ENCODE measurements at places on chromosomes 11 and 22.

DNA sequence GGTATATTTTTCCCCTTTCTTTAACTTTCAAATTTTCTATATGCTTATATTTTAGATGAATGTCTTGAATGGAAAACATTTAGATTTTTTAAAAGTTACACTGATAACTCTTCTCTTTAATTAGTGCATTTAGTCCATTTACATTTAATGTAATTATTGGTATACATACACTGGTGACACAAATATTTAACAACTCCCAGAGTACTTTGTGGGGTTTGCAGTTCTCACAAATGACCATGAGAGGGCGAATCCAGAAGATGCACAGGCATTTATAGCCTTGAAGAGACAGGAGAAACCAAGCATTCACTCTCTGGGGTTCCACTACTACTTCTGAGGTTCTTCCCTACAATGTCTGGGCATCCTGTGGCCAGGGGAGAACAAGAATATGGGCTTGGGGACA is 125.1 kb downstream of the TIMP3 start:
- DNase-seq = no peak

DNA sequence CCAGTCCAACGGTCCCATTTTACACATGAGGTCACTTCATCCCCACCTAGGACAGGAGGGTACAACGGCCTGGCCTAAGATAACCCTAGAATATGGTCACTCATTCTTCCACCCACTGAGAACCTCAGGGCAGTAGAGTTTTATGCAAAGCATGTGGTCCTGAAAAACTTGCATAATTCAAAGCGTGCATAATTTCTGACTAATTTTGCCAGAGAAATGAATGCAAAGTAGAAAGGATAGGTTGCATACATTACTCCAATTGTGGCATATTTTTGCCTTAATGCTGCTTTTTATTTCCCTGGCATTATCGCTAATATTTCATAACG is 32.5 kb upstream of the SLC35C1 start:
- no peak for DNase-seq

- no peak for DNase-seq
Measured at GRCh38 chr11:119796363-119797060, 67.5 kb upstream of the NECTIN1 start.

DNA sequence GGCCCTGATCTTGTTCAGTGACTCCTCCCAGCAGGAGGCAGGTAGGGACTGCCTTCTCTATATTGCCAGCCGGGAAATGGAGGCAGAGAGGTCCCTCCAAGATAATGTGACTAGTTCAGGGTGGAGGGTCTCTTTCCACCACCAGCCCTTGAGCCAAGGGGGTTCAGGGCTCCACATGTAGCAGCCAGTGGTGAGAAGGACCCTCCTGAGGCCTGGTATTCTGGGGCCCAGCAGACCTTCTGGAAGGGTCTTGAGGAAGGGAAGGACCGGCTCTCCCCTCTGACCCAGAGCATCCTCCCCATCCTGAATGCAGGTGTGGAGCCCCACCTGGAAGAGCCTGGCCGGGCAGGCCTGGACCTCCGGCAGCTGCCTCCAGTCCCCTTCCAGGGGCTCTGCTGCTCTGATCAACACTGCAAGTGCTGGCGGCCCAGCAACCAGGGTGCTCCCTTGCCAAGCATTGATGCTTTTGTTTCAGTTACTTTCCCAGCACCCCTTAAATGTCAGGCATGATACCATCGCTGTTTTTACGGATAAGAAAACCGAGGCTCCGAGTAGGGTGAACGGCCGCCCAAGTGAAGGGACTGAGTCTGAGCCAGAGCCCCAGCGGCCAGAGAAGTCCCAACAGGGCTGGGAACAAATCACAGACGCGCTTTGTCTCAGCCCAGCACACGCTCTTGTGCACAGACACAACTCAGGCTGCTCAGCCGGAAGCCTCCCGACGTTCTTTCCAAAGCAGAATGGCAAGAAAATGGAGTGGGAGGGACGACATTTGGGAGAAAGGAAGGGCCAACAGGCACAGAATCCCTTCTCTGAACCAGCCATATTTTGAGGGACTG is 38.8 kb downstream of the DKK3 start:
- no peak for DNase-seq

GRCh38 chr11:70263363-70263762 is 7.1 kb upstream of the PPFIA1 start:
- DNase-seq = no peak

DNA sequence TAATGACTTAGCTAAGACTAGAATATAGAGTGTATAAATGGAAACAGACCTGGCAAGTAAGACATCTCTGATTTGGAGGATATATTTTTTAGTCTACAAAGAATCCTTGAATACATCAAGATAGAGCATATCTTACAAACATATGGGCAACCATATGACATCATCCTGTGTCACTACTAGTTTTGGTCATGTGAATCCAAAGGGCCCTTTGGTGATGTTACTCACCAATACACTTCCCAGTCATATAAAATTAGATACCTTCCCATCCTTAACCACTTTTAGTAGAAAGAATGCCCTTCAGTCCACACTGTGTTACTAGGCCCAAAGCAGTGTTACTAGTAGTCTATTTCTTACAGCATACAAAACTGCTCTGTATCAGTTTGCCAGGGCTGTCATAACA is 31.6 kb downstream of the GRIA4 start:
- DNase-seq = no peak

Measured in kidney epithelial cell (primary cell).